ENCODE measurements at places on chromosomes 5 and 9.
A peak's percentile ranks its signal among the peaks of the same experiment; 100 is the strongest.

DNA sequence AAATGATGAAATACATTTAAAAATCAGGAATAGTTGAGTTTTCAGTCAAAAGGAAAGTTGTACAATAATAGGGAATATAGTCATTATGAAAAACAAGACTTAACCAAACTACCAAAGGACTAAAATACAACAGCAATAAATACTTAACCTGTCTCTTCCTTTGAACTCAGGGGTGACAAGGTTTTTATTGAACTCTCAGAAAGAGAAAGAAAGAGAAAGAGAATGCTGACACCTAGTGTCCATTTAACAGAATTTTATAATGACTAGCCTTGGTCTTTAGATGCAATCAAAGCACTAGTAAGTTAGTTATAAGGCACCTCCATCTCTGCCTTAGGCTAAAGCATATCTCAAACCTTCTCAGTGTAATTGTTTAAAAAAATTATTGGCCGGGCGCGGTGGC, 47.5 kb downstream of the UIMC1 start:
- DNase-seq = peak; percentile 66

DNA sequence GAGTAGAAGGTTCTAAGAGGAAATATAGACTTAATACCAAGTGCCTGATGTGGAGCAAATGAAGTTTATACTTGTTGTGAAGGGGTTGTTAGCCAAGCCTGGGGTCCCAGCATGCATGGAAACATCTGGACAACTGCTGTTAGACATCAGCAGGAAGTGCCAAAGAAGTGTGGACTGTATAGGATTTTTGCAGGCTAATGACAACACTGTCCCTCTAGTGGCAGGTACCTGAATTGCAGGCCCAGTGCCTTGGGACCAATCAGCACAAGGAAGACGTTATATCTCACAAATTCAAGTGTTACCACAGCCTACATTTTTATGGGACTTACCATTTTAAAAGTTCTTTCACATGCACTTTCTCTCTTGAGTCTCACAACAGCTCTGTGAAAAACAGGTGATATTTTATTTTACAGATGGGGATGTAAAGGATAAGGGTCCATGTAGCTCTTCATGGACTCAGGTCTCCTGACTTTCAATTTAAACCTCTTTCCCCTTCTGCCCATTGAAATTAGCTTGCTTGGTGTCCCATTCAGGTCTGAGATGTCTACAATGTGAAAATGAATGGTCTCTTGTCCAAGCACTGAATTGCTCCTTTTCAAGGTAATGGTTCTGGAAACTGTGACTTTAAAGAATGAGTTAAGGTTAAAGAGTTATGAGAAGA, 89.0 kb upstream of the MAP1B start:
- DNase-seq = peak; percentile 69

GRCh38 chr9:124766815-124767554, 4.1 kb downstream of the NR6A1 start:
- DNase-seq = no peak

GRCh38 chr5:1352231-1353219, 7.6 kb upstream of the CLPTM1L start:
- DNase-seq = no peak

DNA sequence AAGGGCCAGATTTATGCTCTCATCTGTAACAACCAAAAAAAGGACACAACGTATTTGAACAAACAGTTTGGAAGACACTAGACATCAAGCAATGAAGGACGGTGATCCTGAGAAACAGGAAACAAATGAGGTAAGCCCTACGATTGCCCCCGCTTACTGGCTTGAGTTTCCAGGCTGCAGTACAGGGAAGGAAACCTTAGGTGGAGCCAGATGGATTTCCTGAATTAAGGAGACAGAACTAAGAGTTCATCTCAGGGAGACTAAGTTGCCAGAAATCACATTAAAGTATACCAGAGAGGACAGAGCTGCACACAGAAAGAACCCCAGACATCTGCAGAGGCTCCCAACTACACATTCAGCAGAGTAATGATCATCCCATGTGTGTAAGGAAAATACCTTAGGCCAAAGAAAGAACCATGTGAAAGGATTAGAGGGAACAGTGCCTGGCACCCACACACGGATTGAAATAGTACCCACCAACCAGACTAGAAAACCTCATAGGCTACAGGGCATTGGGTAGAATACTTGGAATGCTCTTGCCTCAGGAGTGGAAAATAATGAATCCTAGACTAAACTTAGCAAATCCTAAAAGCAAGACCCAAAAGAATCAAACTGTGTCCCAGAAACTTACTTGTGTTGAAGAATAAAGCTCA, 99.3 kb upstream of the NIPBL start:
- peak; percentile 55 for DNase-seq

DNA sequence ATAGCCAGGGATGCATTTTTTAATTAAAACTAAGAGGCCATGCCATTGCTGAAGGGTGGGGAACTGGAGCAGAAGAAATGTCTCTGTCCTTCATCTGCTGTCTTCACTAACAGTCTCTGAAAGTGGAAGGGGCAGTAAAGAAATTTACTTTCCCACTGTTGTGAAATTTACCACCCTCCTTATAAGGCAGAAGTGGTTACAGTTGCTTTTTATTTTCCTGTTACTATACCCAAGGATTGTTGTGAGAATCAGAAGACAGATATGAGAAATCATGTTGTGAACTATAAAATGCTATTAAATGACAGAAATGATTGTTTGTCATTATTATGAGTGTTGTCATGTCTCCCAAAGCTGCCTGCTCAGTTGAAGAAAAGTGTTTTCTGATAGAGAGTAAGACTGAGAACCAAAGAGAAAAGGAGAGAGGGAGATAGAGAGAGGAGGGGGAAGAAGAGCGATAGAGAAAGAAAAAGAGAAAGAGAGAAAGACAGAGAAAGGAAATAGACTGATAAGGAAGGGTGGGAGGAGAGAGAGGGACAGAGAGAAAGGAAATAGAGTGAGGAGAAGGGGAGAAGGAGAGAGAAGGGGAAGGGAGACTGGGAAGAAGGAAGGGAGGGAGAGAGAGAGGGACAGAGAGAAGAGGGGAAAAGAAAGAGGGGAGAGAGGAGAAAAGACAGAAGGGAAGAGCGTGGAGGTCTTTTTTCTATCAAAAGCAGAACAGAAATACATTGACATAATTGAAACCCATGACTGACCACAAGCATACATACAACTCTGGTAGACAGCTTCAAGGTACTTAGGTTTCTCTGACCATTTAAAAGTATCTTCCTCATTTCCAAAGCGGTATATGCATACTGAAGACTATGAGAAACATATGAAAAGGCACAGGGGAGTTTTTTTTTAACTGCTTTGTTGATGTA, 22.5 kb downstream of the SEC61B start:
- DNase-seq = no peak

- DNase-seq = no peak
Observed at GRCh38 chr5:177338251-177339106, 13.0 kb downstream of the LMAN2 start.

DNA sequence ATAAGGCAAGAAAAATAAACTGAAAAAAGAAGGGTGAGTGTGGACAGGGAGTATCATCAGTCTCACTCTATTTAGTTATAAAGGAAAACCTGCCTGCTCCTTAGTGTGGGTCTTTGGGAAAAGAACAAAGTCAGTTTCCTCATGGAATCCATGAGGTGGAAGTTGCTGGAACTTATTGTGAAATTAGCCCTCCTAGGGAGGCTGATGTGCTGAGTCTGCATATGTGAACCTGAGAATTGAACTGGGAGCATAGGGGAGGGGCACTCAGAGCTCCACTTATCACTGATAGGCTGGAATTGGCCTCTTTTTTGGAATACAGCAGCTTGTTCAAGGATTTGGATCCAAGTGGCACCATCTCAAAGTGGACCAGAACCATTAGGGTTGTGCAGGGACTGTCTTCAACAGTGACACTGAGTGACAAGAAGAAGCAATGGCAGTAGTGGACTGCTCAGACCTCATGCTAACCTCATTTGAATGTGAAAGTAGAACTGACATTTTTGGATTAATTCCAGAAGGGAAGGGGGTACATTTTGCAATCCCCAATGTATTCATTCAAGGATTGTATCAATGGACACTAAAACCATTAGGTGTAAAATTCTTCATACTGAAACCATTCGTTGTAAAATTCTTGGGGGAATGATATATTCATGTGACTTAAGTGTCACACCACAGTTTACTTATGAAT, 103.6 kb upstream of the KLF9 start:
- no peak for DNase-seq

- DNase-seq = no peak
Observed at GRCh38 chr5:20469792-20470191, 481.8 kb upstream of the CDH18 start.

GRCh38 chr9:130039528-130040147, 3.4 kb downstream of the FNBP1 start:
- DNase-seq = peak; percentile 45

- DNase-seq = no peak
Observed at GRCh38 chr5:147743012-147743411, 39.5 kb downstream of the JAKMIP2 start.

DNA sequence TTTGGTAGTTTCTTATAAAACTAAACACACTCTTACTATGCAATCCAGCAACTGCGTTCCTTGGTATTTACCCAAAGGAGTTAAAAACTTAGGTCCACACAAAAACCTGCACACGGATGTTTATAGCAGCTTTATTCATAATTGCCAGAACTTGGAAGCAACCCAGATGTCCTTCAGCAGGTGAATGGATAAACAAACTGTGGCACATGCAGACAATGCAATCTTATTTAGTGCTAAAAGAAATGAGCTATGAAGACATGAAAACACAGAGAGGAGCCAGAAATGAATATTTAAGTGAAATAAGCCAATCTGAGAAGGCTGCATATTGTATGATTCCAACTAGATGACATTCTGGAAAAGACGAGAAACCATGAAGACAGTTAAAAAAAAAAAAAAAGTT, 10.7 kb downstream of the WNK2 start:
- DNase-seq = no peak

DNA sequence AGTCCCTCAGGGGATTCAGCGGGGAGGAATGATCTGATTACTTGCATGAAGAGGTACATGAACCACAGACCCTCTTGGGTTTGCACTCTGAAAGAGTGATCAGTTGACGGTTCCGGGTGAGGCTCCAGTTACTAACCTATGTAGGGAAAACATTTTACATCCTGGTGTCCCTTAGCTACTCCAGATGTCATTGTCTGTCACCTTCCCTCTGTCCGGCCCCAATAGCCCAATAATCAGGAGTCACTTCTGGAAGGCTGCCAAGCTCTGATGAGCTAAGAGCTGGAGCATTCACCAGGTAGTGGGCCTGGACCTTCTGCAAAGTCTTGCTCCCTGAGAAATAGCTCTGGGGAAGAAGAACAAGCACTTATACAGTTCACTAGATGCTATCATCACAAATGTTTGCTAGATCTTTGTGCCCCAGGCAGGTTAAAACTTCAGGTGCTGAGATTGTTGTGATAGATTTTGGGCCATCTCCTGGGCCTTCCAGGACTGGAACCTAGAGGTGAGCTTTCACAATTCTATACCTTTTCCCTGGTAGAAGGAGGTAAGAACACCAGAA, 64.5 kb downstream of the ENTREP1 start:
- no peak for DNase-seq

DNA sequence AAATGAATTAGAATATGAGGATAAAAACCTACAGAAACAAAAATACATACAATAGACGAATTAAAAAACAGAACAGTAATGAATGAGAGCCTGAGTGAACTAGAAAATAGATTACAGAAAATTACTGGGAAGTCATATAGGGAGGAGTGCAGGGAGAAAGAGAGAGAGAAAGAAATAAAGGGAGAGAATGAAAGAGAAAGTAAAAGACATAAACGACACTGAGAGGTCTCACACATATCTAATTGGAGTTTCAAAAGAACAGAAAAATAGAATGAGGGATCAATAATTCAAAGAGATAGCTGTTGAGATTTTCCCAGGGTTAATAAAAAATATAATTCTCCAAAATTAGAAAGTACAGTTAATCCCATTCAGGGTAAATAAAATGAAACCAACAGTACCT, 156.4 kb upstream of the FTMT start:
- DNase-seq = no peak

GRCh38 chr9:138051586-138052321, 174.2 kb downstream of the CACNA1B start:
- no peak for DNase-seq

GRCh38 chr5:116572350-116573278, 2.0 kb downstream of the SEMA6A start:
- peak; percentile 34 for DNase-seq

GRCh38 chr5:59034498-59035186, 451.8 kb downstream of the RAB3C start:
- DNase-seq = peak; percentile 64

DNA sequence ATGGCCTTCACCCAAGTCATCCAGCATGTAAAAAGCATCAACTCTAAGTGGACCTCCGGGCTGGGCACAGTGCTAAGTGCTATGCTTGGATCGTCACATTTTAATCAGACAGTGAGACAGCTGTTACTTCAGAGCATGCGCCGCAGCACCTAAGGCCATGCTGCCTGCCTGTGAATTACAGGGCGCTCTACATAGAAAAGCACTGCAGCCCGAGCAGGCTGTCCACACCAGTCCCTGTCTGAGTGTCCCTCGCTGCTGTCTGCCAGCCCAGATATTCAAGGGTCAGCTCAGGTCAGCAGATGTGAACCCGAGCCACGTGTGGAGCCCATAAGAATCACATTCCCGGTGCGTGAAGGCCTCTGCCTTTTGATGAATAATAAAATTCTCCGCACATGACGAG, 37.1 kb downstream of the AK8 start:
- no peak for DNase-seq

- DNase-seq = no peak
Observed at GRCh38 chr9:25261445-25261844, 416.8 kb downstream of the TUSC1 start.

DNA sequence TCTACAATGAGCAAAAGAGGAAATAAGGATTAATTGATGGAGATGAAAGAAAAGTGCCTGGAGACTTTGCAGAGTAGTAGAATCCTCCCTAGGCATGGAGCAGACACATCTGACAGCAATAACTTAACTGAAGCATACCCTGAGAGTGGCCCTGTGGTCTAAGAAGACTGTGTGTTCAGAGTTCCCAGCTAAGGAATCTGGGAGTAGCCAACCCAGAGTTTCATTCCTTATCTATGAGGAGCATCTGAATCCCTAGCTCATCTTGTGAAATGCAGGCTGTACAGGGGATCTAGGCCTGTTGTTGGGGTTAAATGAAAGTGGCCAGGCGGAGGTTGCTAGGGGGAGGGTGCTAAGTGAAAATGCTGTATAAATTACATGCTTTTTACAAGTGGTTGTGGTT, 233.1 kb upstream of the FBXL7 start:
- no peak for DNase-seq
